ENCODE measurements at places on chromosomes 3 and 15.

- DNase-seq = no peak
These were observed 58.4 kb upstream of the ATP2C1 start for GRCh38 chr3:130835483-130835882.

- DNase-seq = no peak
These were observed 43.1 kb downstream of the SCAP start for GRCh38 chr3:47432673-47433072.

- peak; percentile 4 for DNase-seq
These were observed 180.3 kb upstream of the TSC22D2 start for GRCh38 chr3:150227839-150228238.

DNA sequence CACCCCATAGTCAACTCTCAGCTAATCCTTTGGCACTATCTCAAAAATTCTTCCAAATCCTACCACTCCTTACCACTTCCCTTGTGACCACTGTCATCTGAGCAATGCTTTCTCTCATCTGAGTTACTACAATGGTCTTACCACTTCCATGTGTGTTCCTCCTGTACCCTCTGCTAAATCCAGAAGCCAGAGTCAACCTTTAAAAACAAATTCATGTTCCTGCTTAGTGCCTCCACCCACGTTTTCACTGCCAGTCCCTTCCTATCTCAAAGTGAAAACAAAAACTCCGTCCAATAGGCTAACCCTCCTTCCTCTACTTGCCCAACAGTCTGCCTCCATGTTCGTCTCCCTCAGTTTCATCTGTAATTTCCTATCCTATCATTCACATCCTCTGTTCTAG is 109.0 kb downstream of the ADAMTS9 start:
- DNase-seq = no peak

GRCh38 chr3:53045518-53046170 is at the start of gene SFMBT1:
SFMBT1 (minus strand) TSS chr3:53046073; CDS start chr3:52969128, 76,945 bp downstream.
- peak; percentile 71 for DNase-seq

GRCh38 chr3:127791221-127791913 is 30.9 kb downstream of the MGLL start:
- no peak for DNase-seq

DNA sequence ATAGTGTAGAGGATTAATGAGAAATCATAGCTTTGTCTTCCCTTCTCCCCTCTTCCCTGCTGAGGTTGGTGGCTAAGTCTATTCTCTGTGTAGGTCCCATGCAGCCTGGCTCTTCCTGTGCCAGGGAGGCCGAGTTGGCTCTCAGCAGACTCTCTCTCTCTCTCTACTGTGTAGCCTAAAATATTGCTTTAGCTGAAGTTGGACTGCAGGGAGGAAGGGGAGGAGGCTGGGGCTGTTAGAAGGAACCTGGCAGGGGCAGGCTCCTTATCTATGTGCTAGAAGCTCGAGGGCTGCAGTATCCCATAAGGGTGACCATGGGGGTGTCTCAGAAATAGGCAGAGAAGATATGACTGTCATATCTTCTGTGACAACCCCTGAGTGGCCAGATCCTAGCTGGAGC is 160.8 kb downstream of the EPHB1 start:
- no peak for DNase-seq

GRCh38 chr3:175267561-175267960 is 408.4 kb downstream of the NAALADL2 start:
- no peak for DNase-seq

DNA sequence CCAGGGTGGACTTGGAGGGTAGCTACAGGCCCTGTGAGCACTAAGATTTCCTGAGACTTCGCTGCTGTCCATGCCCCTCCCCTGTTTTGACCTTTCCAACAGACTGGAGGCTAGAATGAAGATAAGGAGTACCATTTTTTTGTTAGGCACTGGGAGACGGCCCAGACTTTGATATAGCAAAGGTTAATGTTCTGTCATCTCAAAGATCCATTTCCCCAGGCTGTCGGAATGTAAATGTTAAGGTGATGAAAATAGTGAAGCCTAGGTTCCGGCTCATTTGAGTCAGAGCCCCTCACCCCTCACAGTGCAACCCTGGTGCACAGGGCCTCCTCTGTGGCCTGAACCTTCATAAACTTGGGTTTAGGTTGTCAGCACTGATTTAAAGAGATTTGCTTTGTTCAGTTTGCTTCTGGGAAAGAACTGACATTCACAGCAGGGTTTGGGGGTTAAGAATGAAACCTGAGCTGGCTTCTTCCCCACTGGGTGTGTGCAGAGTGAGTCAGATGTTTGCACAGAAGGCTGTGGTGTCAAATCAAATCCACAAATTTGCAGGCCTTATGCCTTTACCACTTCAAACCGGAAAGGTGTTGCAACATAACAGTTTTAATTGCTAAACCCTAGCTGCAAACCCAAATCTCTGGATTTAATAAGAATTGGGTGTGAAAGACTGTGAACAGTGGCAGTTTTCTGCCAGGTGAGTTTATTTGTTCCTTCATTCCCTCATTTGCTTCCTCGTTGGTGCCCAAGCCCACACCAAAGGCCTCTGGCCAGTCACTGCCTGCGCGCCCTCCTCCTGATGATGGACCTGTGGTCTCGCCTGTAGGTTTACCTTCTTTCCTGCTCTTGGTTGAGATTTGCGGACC is 20.6 kb upstream of the KCTD6 start:
- DNase-seq = no peak

DNA sequence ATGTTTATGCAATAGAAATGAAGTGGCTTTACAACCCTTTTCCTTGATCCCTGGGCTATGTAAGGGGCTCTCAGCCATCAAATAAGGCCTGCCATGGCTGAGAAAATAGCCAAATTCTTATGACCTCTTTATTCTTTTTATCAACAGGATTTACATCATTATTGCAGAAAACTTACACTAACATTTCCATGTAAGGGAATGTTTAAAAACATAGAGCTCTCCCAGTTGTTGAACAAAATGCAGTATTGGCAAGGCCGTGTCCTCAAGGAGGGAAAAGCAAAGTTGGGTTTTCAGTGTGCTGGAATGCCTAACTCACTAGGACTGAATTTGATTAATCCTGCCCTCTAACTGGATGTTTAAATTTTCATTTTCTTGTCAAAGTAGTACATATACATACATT is 22.3 kb downstream of the NR2C2 start:
- no peak for DNase-seq

DNA sequence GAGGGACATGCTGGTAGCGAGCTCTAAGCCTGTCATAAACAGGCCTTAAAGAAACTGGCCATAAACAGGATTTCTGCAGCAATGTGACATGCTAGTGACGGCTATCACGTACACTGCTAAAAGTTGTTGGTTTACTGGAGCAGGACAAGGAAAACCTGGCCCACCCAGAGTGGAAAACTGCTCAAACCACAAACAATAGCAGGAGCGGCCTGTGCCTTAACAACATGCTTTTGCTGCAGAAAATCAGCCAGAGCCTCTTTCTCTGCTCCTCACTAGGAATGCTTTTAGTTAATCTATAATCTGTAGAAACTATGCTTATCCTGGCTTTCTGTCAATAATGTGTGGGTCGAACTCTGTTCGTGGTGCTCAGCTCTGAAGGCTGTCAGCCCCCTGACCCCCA is 202.9 kb upstream of the UBE3A start:
- DNase-seq = no peak

DNA sequence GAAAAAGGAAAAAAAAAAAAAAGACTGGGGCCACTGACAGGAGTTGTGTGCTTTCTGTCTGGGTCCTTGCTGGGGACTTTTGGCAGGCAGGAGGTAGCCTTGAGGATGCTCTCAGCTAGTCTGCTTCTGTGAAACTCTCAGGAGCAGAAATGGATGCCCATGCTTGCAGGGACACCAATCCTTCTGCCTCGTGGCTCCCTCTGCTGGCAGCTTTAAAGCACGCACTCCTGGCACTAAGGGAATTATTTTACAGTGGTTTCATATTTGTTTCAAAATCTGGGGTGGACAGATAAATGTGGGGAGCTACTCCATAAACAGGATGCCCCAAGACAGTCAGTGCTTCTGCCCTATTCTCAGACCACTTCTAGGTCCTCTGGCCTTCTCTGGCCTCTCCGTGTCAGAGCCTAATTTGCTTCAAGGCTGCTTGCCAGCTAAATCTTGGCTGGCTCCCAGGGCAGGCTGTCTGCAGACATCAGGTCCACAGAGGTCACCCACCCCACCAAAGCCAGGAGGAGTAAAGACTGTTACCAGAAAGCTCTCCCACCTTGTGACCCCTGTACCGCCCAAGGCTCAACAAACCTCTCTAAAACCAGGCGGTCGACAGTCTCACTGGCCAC is 17.1 kb downstream of the TRAIP start:
- peak; percentile 71 for DNase-seq

GRCh38 chr15:66635817-66636216 is 66.2 kb upstream of the SMAD6 start:
- no peak for DNase-seq

GRCh38 chr3:18189282-18190050 is 235.7 kb downstream of the SATB1 start:
- no peak for DNase-seq

- DNase-seq = no peak
These were observed 185.7 kb upstream of the TBL1XR1 start for GRCh38 chr3:177382944-177383343.

DNA sequence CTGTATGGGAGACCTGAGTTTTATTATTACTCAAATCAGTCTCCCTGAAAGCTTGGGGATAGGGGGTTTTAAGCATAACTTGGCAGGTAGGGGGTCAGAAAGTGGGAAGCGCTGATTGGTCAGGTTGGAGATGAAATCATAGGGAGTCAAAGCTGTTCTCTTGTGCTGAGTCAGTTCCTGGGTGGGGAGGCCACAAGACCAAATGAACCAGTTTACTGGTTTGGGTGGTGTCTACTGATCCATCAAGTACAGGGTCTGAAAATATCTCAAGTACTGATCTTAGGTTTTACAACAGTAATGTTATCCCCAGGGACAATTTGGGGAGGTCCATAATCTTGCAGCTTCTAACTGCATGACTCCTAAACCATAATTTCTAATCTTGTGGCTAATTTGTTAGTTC is 17.8 kb upstream of the IQCF6 start:
- no peak for DNase-seq

DNA sequence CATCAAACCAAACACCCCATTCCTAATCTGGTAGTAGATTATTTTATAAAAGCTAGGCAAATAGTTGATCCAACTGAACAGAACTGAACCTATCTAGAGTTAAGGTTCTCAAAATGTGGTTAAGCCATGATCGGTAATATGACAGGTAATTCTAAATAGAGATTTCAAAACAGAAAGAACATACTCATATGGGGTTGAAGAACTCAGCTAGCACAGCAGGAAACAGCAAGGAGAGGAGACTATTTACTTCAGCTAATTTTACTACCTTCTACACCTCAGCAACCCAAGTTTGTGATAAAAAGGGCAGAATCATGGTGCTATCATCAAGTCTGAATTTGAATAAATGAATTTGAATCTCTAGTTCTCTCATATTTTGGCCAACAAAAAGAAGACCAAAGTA is 11.8 kb downstream of the CD47 start:
- no peak for DNase-seq

DNA sequence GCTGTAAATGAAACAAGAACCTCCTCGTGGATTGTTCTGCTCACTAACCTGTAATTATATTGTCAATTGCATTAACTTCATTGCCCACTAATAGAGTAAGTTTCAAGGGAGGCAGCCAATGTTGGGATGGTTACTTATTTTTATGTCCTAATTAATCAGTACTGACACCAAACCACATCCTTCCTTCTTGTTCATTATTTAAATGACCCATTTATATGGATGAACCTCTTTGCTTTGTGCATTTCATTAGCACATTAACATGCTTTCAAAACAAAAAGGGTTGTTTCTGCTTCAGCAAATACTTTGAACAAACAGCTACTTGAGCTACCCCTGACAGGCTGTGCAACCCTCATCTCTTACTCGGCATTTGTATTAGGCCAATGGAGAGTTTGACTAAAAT is 374.2 kb downstream of the MECOM start:
- DNase-seq = no peak

DNA sequence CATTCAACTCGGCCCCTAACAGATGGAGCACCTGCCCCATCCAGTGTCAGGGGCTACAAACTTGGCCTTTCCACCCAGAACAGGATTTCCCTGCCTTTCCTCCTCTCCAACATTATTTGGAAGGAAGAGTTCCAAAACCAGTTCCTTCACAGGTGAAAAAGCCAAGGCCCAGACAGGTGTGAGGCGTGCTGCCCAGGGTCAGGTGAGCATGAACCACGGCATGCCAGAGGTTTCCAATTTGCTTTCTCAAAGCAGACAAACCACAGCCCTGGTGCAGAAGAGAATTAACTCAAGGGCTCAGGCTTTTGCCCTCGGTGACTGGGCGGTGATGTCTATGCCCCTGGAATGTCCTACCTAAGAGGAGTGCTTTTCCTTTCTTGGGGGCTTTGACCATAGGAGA is 43.2 kb downstream of the LDHAL6B start:
- no peak for DNase-seq

- DNase-seq = no peak
These were observed 87.2 kb downstream of the CLSTN2 start for GRCh38 chr3:140022066-140022770.

DNA sequence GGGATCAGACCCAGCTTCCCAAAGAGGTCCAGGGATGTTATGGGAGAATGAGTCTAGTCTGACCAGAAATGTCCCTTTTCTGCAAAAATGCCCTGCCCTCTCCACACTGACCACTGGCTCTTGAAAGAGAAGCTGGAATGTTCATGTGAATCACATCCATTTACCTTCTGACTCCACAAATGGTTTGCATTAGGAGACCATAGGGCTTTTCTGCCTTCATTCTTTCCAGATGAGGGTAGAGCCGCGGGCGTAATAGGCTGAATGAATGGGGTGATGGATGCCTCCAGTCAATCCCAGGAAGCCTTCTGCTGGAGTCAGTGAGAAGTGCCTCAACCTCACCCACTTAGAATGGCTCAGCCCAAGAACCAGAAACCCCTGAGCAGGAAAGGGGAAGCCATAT is 47.2 kb upstream of the IREB2 start:
- DNase-seq = no peak

GRCh38 chr3:148331081-148331846 is 366.4 kb upstream of the AGTR1 start:
- DNase-seq = no peak

GRCh38 chr3:9349321-9350117 is 13.3 kb upstream of the THUMPD3 start:
- no peak for DNase-seq

DNA sequence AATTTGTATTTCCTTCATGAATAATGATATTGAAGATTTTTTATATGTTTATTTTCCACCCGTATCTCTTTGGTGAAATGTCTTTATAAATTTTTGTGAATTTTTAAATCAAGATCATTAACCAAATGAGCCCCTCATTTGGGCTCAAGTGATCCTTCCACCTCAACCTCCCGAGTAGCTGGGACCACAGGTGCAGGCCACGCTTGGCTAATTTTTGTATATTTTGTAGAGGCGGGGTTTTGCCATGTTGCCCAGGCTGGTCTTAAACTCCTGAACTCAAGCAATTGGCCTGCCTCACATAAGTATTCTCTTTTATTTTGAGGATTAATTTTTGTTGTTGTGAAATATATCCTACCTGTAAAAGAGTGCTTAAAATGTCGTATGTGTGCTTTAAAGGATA is 4.9 kb downstream of the BBS4 start:
- no peak for DNase-seq

DNA sequence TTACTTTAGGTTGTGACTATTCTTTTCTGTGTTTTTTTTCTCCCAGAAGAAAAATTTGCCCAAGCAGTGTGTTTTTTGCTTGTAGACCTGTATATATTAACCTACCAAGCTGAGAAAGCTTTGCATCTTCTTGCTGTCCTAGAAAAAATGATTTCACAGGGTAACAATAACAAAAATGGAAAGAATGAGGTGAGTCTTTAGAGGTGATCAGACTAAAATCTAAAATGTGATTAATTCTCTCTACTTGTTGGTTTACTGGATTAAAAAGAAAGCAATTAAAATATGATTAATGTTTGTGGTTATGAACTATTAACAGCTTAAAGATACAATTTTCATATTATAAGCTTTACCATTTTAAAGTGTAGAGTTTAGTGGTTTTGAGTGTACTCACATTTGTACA is 28.2 kb downstream of the CNOT10 start:
- no peak for DNase-seq
